GM23248 (cell line): ENCODE measurements at places on chromosomes 12 and 14. TPM values are rescaled to one million over a fixed set of nuclear protein-coding genes. Genes with fewer than 3 reads are reported as not detected.

- DNase-seq = no peak
These were observed 221.3 kb downstream of the SLC6A15 start for GRCh38 chr12:84691266-84691665.

- DNase-seq = no peak
These were observed 180.5 kb downstream of the KITLG start for GRCh38 chr12:88399811-88400210.

DNA sequence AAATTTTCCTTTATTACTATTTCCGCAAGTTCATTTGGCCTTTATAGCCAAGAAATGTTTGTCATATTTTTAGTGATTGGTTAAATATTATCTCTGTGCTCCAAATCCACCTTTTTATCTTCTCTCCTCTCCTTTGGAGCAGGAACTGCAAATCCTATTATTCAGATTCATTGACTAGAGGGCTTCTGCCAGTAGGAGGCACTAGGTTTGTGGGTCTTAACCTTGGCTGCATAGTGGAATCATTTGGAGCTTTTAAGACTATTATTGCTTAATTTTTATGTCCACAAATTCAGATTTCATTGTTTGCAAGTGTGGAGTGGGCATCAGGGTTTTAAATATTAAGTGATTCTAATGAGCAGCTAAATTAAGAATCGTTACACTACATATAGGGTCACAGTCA is 75.3 kb upstream of the SYT10 start:
- no peak for DNase-seq

DNA sequence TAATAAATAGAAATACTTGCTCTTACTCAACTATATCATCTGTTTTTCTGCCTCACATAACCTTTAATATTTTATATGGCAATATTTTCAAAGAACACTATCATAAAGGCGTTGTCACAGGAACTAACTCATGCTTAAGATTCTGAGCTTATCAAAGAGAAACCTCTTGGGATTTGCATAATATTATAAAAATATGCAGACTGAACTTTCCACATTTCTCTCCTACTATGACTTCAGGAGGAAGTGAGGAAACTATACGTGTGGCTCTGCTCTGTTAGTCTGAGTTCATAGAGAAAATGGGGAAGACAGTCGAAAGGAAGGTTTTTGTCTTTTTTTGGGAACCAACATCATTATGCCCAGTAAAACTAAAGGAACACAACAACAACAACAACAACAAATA is 124.7 kb downstream of the GARIN6 start:
- no peak for DNase-seq

GRCh38 chr12:106831699-106832098 is 57.2 kb downstream of the RIC8B start:
- DNase-seq = no peak

GRCh38 chr14:77311217-77311616 is 9.5 kb downstream of the POMT2 start:
- peak; percentile 77 for DNase-seq

DNA sequence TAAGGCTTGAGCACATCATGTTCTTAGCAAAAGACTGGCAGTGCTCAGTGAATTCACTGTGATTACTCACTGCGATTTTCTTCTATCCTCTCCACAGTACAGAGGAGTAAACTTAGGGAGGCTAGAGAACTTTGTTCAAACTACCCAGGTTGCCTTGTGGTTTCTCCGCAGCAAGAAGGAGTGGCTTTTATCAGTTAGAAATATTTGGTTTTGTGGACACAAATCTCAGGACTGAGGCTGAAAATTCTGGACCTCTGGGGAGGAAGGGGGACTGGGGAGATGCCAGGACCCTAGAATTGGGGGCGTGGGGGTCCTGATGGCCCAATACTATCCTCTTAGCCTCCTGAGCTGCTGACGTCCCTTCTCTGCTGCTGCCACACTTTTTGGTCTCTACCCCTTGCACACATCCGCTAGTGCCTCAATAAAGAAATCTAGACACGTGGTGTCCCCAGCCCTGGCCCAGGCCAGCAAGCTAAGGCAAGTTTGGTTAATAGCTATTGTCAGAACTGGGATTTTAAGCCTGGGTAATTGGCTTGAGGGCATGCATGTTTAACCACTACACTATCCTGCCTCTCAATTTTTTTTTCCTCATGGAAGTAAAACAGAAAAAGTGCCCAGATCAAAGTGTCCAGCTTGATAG is 842 bp downstream of the OAS2 start:
- no peak for DNase-seq

Gene SERPINA1
- 0.16 and 0.96 TPM in 2 replicates for polyA plus RNA-seq

DNA sequence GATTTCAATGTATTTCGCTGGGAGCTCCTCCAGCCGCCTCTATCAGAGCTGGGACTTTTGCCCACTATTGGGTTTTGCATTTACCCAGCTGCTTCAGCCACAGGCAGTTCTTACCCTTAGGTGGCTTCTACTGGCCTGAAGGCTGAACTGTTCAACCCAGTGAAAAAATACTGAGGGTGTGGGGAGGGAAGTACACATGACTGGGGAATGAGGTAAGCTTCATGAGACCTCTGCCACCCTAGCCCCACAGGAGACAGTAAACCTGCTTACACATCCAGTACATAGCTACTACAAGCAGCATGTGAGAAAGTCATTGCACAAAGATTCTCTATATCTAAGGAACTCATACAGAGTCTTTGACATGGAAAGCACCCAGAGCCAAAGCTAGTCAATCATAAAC is 411.1 kb downstream of the SYT1 start:
- no peak for DNase-seq

GRCh38 chr14:45970621-45971020 is 681.0 kb downstream of the RPL10L start:
- no peak for DNase-seq

Gene ABCB9
- polyA plus RNA-seq = 2.2 and 4.4 TPM in 2 replicates

- peak; percentile 87 for DNase-seq
These were observed 4.2 kb downstream of the SH2B3 start for GRCh38 chr12:111409780-111410430.

DNA sequence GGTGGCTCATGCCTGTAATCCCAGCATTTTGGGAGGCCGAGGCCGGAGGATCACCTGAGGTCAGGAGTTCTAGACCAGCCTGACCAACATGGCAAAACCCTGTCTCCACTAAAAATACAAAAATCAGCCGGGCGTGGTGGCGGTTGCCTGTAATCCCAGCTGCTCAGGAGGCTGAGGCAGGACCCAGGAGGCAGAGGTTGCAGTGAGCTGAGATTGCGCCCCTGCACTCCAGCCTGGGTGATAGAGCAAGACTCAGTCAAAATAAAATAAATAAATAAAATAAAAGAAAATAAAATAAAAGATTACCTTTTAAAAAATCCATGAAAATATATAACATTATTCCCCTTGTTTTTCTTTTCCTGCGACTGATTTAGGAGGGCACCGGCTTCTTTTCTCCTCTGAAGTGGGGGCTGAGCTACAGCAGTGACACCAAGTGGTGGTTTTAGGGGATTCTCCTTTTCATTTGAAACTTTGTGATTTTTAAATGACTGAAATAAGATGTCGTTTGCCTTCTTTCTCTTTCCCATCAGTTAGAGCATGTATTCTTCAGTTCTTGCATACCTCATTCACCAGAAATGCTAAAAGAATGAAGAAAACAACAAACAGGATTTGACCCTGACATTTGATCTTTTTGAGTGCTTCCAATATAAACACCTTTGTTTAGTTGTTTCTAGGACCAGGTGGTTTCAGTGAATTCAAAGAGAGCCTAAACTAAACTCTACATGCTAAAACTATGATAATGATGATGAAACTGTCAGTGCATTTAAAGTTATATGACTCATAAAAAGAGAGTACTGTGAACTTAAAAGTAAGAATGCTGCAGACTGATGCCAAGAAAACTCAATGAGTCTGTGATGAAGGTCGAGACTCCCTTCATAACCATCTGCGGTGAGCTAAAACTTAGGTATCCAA is 22.6 kb upstream of the PKP2 start:
- DNase-seq = peak; percentile 18

DNA sequence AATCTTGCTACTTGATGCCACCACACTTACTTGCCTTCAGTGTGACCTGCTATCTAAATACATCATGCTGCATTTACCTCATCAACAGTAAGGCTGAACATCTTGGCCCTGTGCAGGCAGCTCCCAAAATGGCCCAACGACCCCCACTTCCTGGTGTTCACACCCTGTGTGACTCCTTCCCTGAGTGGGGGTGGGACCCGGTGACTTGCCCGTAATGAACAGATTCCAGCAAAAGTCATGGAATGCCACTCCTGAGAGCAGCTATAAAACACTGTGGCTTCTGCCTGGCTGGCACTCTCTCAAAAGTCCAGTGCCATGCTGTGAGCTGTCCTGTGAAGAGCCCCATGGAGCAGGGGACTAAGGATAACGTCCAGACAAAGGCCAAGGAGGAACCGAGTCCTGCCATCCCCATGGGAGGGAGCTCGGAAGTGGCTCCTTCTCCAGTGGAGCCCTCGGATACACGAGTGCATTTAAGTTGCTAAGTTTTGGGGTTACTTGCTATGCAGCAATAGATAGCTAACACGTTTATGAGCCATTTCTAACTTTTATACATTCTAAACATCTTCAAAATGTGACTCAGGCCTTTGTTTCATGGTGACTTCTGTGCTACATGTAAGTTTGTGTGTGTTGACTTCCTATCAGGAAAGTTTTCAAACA is 33.0 kb downstream of the P2RX2 start:
- DNase-seq = no peak

DNA sequence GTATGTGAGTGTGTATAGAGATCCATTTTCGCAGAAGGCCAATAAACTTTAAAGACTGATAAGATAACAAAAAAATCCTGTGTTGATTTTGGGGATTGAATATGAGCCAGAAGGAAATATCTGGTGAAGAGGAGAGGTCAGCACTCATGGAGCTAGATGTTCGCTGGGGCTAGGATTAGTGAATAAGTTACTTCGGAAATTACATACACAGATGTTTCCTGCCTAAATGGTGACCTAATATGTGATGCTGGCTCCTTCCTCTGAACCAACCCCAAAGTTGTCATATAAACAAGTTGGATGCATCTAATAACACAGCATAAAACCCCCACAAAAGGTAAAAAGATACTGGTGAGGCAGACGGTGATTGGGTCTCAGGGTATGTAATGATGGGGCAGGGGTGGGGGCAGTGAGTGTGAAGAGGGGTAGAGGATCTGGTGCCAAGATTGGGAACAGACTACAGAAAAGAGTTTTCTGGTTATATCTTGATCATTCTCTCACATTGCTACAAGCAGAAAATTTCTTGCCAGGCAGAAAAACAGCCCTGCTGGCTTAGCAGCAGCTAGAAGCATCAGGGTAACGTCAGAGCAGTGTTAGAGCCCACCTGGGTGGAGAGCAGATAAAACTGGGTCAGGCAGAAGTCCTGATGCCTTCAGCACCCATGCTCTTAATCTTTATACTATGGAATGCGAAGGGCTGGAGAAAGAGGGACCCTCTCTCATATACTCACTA is 140.4 kb upstream of the GZMB start:
- DNase-seq = no peak

DNA sequence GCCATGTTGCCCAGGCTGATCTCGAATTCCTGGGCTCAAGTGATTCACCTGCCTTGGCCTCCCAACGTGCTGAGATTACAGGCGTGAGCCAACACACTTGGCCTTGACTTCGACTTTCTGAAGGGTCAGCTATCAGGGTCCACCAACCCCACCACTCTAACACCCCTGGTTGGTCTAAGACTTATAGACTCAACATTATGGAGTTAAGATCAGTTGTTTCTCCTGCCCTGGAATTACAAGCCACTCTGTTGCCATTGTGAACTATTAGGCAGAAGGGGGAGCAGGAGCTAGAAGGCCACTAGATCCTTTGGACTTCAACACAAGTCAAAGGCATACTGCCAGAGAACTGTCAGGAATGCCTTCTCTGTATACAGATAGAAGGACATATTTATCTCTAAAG is 1.9 kb upstream of the PSMB11 start:
- DNase-seq = no peak

Gene NOXRED1
- polyA plus RNA-seq = 0.10 and 0.31 TPM in 2 replicates

DNA sequence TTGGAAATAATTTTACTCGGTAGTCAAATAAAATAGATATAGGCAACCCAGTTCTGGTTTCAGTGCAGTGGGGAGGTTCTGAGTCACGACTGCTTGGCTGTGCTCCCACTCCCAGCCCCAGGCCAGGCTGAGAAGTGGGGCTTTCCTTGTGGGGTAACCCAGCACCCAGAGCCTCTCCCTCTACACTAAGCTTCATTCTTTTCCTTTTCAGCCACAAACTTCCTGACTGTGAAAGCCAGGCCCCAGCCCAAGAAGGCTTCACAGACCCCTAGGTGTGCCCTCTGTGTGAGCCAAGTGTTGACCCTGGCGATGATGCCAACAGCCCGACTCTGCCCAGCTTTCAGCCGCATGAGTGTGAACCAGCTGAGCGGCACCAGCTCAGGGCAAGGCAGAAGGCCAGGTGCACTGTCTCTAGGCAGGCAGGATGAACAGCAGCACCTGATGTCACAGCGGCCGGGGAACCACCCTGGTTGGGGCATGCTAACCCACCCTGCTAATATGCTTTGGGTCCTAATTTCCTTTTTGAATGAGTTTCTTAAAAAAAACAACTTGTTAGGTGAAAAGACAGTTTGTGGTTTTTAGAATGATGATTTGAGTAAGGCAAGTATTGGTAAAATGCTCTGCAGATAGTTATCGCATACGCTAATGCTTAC is 42.2 kb upstream of the ATP23 start:
- peak; percentile 74 for DNase-seq

- DNase-seq = peak; percentile 57
These were observed 2.3 kb upstream of the NOP2 start for GRCh38 chr12:6570264-6570887.

Gene CGRRF1
- polyA plus RNA-seq = 26.6 and 27.1 TPM in 2 replicates

- DNase-seq = peak; percentile 48
These were observed 11.8 kb downstream of the ALG10B start for GRCh38 chr12:38328306-38328895.

Gene MDGA2
- polyA plus RNA-seq = not detected in 2 replicates

- no peak for DNase-seq
These were observed 137.6 kb downstream of the TSPAN9 start for GRCh38 chr12:3214526-3215365.

GRCh38 chr12:2290516-2291065 is 237.8 kb downstream of the CACNA1C start:
- no peak for DNase-seq

GRCh38 chr12:94458877-94459727 is 565 bp downstream of the CEP83 start:
- peak; percentile 74 for DNase-seq

DNA sequence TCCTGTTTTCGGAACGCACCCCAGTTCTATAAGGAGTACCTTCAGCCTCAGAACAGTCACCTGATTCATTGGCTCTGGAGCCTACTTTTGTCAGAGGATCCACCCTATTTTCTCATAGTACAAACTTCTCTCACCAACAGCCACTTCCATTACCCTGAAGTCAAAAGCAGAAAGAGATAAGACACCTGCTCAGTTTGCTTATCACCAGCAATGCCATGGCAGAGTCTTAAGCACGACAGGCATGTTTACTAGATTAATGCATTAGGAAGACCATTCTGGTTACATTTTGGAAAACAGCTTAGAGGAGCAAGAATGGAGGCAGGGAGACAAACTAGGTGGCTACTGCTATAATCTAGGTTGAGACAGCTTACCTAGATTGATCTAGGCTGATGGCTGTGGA is 67.7 kb downstream of the GXYLT1 start:
- no peak for DNase-seq
